ENCODE measurements at places on chromosomes 4 and X.

- DNase-seq = no peak
These were observed 47.2 kb downstream of the UGT2B11 start for GRCh38 chr4:69167300-69167699.

GRCh38 chr4:22522706-22523501 lies 7.0 kb upstream of the ADGRA3 start:
- DNase-seq = no peak

- no peak for DNase-seq
These were observed 141.2 kb downstream of the NDST3 start for GRCh38 chr4:118175506-118175905.

DNA sequence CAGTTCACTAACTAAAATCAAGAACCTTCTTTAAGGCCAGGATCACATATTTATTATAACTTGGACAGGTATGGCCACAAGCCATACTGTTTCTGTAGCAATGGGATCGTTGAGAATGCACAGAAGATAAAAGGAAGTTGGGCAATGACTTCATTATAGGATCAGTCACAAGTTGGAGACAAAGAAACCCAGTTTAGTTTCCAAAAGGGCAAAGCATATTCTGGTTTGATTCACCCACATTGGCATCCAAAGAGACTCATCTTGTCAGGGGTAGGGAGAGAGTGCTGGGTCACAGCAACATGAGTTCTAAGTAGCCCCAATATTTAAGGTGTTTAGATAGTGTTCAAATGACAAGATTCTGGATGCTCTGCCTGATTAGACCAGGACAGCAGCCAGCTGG lies 317.1 kb upstream of the GALNT7 start:
- no peak for DNase-seq

GRCh38 chr4:174198396-174198795 lies 85.1 kb downstream of the FBXO8 start:
- DNase-seq = no peak

- DNase-seq = no peak
These were observed 125.4 kb upstream of the CHRDL1 start for GRCh38 chrX:110920991-110921390.

- no peak for DNase-seq
These were observed 8.4 kb downstream of the CNGA1 start for GRCh38 chr4:48008021-48008596.

- no peak for DNase-seq
These were observed 56.8 kb downstream of the JADE1 start for GRCh38 chr4:128866269-128866668.

DNA sequence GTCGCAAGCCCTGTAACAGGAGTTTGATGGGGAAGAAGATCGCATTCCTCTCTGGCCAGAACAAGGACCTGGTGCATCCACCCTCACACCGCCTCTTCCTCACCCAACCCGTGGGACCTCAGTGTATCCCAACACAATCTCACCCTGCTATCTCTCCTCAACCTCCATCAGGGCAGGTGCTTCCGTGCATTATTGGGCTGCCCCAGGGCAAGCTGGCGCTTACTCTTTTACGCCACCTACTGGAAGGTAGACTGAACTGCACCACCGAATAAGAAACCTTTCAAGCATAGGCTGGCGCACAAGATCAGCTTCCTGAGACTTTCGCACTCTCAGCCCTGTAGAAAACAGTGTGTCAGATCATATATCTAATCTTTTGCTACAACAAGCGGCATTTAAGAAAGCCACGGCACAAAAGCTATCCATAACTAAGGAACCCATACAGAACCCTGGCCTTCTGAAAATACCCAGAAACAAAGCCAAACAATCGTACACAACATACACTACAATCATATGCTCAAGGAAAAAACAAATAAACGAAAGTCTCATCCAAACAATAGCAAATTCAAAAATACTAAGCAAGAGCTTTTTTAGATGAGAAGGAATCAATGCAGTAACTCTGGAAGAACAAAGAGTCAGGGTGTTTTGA lies 209.3 kb downstream of the UGT8 start:
- no peak for DNase-seq

DNA sequence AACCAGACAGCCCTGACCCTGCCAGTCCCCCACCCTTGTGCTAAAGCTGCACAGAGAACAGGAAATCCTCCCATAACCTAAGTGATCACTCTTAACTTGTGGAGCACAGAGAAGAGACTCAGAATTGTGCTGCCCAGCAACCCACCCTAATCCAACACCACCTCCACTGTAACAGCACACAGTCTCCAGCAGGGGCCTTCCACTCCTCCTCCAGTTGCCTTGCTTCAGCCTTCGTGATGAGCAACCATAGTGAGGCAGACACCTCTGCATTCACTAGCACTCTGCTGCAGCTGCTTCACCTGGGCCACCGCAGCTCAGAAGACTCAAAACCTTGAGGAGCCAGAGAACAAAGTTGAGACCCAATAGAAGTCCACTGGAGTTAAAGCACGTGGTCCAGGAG lies 7.9 kb upstream of the UGT2B4 start:
- DNase-seq = no peak
